ENCODE measurements at places on chromosomes 5 and 9.
A peak's percentile ranks its signal among the peaks of the same experiment; 100 is the strongest.

DNA sequence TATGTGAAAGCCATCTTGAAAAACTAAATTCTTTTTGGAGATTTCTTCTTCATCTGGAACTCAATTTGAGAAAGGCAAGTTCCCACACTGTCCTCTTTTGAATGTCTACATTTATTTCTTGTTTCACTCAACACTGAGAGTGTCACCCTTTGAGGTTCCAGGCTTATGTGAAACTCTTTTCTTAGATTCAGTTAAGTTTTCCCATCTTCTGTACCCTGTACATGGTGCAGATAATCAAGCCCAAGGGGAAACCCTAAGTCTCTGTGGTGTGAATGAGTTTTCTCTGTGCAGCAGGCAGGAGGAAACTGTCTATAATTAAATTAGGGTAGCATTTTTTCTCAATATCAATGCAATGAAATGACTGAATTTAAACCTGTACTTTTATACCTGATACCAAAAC lies 72.3 kb upstream of the PRLR start:
- no peaks in the 10 kb centered on the region for H3K4me1 ChIP-seq
- no peaks in the 10 kb centered on the region for H3K27me3 ChIP-seq
- H3K27ac ChIP-seq = no peak overlapping the region
- DNase-seq = no peak
- H3K4me3 ChIP-seq = no peak overlapping the region

GRCh38 chr5:10762776-10763500 lies 1.9 kb upstream of the DAP start:
- H3K4me1 ChIP-seq = peaks cover 26% of the 10 kb centered on the region
- DNase-seq = no peak
- H3K27me3 ChIP-seq = no peaks in the 10 kb centered on the region
- no peak overlapping the region for H3K4me3 ChIP-seq
- H3K36me3 ChIP-seq = no peaks in the 10 kb centered on the region

- H3K27me3 ChIP-seq = no peaks in the 10 kb centered on the region
- no peak overlapping the region for H3K4me3 ChIP-seq
- no peak overlapping the region for H3K27ac ChIP-seq
- DNase-seq = no peak
- H3K4me1 ChIP-seq = no peaks in the 10 kb centered on the region
- no peaks in the 10 kb centered on the region for H3K36me3 ChIP-seq
Measured at GRCh38 chr9:110340306-110340705, 2.6 kb upstream of the TXNDC8 start.

GRCh38 chr5:169521366-169521983 lies 62.1 kb upstream of the SPDL1 start:
- peak overlapping the region; percentile 55 for H3K4me3 ChIP-seq
- no peaks in the 10 kb centered on the region for H3K36me3 ChIP-seq
- no peak overlapping the region for H3K27ac ChIP-seq
- peaks cover 10% of the 10 kb centered on the region for H3K4me1 ChIP-seq

DNA sequence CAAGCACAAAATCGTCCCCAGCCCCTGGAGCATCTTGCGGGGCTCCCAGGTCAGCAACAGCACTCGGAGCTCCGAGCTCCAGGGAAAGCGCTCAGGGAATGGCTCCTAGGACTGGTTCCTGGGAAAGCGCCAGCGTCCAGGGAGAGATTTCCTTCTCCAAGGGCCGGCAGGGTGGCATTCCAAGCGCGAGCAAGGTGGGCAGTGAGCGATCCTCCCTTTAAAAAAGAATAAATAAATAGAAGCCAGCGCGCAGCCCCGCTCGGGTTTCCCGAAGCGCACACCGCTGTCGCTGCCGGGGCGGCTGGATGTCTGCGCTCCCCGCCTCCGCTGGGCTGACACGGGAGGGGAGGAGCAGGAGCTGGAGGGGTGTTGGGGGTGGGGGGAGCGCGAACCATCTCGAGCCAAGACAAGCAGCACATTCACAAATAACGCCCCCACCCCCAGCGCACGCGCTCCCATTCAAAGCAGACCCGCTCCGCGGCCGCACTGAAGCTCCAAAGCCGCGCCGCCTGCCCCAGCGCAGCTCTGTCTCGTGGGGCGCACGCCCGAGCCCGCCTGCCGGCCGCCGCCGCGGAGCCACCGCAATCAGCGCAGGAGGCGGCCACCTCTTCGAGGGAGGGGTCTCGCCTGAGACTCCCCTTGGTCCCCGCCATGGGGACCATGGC lies 327.4 kb downstream of the SH3GL2 start:
- H3K4me1 ChIP-seq = peaks cover 19% of the 10 kb centered on the region
- H3K27ac ChIP-seq = no peak overlapping the region
- peaks cover 71% of the 10 kb centered on the region for H3K27me3 ChIP-seq
- DNase-seq = no peak
- peak overlapping the region; percentile 60 for H3K4me3 ChIP-seq
- no peaks in the 10 kb centered on the region for H3K36me3 ChIP-seq

- H3K36me3 ChIP-seq = no peaks in the 10 kb centered on the region
- H3K27me3 ChIP-seq = no peaks in the 10 kb centered on the region
- no peak overlapping the region for H3K27ac ChIP-seq
- DNase-seq = no peak
- H3K4me3 ChIP-seq = no peak overlapping the region
- H3K4me1 ChIP-seq = no peaks in the 10 kb centered on the region
Measured at GRCh38 chr5:43422143-43422542, 10.0 kb upstream of the CCL28 start.

- H3K36me3 ChIP-seq = no peaks in the 10 kb centered on the region
- peaks cover 20% of the 10 kb centered on the region for H3K4me1 ChIP-seq
- peak overlapping the region; percentile 46 for H3K27ac ChIP-seq
- H3K27me3 ChIP-seq = no peaks in the 10 kb centered on the region
- peak overlapping the region; percentile 29 for H3K4me3 ChIP-seq
Measured at GRCh38 chr9:1979741-1980367, 35.3 kb upstream of the SMARCA2 start.

GRCh38 chr9:134782921-134783698 lies 97.5 kb upstream of the FCN2 start:
- no peak overlapping the region for H3K4me3 ChIP-seq
- no peaks in the 10 kb centered on the region for H3K27me3 ChIP-seq
- peaks cover 13% of the 10 kb centered on the region for H3K36me3 ChIP-seq
- peak overlapping the region; percentile 26 for H3K27ac ChIP-seq
- peaks cover 54% of the 10 kb centered on the region for H3K4me1 ChIP-seq

- no peak overlapping the region for H3K4me3 ChIP-seq
- peaks cover 67% of the 10 kb centered on the region for H3K36me3 ChIP-seq
- no peaks in the 10 kb centered on the region for H3K4me1 ChIP-seq
- H3K27me3 ChIP-seq = no peaks in the 10 kb centered on the region
- DNase-seq = no peak
- H3K27ac ChIP-seq = no peak overlapping the region
Measured at GRCh38 chr5:1325191-1325741, 19.6 kb downstream of the CLPTM1L start.

- no peak for DNase-seq
- H3K36me3 ChIP-seq = no peaks in the 10 kb centered on the region
- no peaks in the 10 kb centered on the region for H3K27me3 ChIP-seq
- peaks cover 76% of the 10 kb centered on the region for H3K4me1 ChIP-seq
Measured at GRCh38 chr5:132372127-132372526, 2.6 kb downstream of the SLC22A5 start.

DNA sequence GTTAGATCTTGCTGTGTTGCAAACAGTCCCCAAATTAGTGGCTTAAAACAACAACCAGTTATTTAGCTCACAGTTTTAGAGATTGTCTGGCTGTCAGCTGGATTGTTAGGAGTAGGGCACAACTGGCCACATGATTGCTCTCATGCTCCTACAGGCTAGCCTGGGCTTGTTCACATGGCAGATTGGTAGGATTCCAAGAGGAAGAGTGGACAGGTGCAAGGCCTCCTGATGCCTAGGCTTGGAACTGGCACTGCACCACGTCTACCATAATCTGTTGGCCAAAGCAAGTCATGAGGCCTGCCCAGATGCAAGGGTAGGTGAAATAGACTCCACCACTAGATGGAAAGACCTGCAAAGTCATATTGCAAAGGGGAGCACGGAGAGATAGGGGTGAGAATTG lies 76.4 kb downstream of the ACER2 start:
- no peak overlapping the region for H3K27ac ChIP-seq
- H3K27me3 ChIP-seq = peaks cover 5% of the 10 kb centered on the region
- H3K4me3 ChIP-seq = no peak overlapping the region
- no peaks in the 10 kb centered on the region for H3K4me1 ChIP-seq
- DNase-seq = no peak
- no peaks in the 10 kb centered on the region for H3K36me3 ChIP-seq

DNA sequence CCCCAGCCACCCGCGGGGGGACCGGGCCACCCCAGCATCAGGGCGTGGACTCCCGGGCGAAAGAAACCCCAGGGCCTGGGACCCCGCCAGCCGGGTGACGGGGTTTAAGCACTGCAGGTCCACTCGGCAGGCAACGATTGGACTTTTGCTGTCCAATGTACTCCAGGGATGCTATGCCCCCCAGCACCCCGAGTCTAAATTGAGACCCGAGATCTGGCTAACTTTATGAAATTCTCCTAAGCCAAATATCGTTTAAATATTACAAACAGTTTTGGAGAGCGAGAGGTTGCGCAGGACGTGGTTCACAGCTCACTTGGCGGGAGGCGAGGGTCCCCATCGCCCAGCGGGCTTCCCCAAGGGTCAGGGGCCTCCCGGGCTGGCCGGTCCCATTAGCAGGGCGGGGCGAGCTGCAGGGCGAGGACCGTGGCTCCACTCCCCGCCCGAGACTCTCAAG lies 384 bp upstream of the MRPS2 start:
- no peak for DNase-seq
- peak overlapping the region; percentile 92 for H3K27ac ChIP-seq
- peaks cover 31% of the 10 kb centered on the region for H3K36me3 ChIP-seq
- H3K4me3 ChIP-seq = peak overlapping the region; percentile 98
- no peaks in the 10 kb centered on the region for H3K27me3 ChIP-seq

DNA sequence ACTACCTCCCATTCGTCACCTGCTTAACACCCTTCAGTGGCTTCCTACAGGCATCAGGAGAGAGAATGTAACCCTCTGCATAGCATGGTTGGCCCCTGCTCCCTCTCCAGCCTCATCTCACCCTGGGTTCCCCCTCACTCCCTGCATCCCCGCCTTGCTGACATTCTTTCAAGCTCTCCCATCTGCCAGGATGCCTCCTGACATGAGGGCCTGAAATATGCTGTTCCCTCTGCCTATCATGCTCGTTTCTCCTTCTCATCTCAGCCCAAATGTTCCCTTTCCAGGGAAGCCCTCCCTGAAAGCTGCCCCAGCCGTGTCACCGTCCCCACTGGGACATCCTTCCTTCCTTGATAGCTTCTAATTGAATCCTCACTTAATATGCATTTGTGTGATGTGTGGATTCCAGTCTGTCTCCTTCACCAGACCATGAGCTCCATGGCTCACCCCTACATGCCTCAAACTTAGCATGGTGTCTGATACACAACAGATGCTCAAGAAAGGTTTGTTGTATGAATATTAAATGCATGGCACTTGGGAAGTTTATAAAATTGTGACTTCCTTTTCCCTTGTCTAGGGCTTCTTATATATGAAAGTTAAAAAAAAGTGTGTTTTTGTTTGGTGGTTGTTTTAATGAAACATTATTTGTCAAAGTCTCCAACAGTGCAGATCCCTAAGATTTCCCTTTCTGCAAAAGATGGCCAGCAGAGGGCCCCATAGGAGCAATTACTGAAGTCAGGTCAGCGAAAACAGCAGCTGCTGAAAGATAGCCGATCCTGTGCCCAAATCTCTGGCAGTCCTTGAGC lies 7.3 kb upstream of the C5orf58 start:
- H3K4me1 ChIP-seq = peaks cover 11% of the 10 kb centered on the region
- no peak overlapping the region for H3K27ac ChIP-seq
- DNase-seq = peak; percentile 64
- no peaks in the 10 kb centered on the region for H3K27me3 ChIP-seq
- H3K36me3 ChIP-seq = no peaks in the 10 kb centered on the region

GRCh38 chr5:152584103-152584502 lies 179.0 kb upstream of the NMUR2 start:
- no peaks in the 10 kb centered on the region for H3K4me1 ChIP-seq
- DNase-seq = no peak
- no peak overlapping the region for H3K4me3 ChIP-seq

DNA sequence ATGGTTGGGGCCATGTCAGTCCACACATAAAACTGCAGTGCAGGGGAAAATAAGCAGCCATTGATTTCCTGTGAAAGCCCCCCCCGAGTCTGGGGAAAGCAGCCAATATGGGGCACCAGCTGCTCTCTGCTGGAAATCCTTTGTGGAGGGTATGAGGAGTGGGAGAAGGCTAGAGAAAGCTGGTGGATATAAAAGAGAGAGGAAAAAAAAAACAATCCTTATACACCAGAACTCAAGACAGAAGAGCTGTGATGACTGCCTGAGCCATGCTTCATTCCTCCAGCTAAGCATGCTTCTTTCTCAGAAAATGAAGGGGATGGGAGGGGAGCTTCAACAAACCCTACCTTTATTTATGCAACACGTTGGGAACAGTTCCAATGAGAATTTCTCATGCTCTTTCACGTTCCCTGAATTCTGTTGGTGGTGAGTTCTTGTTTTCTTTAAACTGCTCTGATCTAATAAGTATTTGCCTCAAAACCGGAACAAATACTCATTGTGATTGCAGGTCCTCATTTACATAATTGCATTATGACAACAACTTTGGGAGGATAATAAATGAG lies 688.0 kb upstream of the SEMA6A start:
- no peak overlapping the region for H3K27ac ChIP-seq
- H3K4me3 ChIP-seq = no peak overlapping the region
- H3K36me3 ChIP-seq = no peaks in the 10 kb centered on the region
- DNase-seq = no peak
- no peaks in the 10 kb centered on the region for H3K27me3 ChIP-seq
- no peaks in the 10 kb centered on the region for H3K4me1 ChIP-seq

- no peaks in the 10 kb centered on the region for H3K36me3 ChIP-seq
- H3K4me1 ChIP-seq = no peaks in the 10 kb centered on the region
- H3K4me3 ChIP-seq = no peak overlapping the region
- DNase-seq = no peak
- no peak overlapping the region for H3K27ac ChIP-seq
Measured at GRCh38 chr9:126198854-126199253, 127.8 kb upstream of the MVB12B start.

GRCh38 chr5:151151793-151152192 lies 5.8 kb downstream of the ANXA6 start:
- H3K27ac ChIP-seq = peak overlapping the region; percentile 65
- H3K36me3 ChIP-seq = peaks cover 12% of the 10 kb centered on the region
- no peak overlapping the region for H3K4me3 ChIP-seq

- H3K27me3 ChIP-seq = no peaks in the 10 kb centered on the region
- DNase-seq = peak; percentile 9
- H3K4me3 ChIP-seq = no peak overlapping the region
- peaks cover 6% of the 10 kb centered on the region for H3K4me1 ChIP-seq
- H3K27ac ChIP-seq = no peak overlapping the region
Measured at GRCh38 chr5:452978-453710, 10.2 kb downstream of the EXOC3 start.

DNA sequence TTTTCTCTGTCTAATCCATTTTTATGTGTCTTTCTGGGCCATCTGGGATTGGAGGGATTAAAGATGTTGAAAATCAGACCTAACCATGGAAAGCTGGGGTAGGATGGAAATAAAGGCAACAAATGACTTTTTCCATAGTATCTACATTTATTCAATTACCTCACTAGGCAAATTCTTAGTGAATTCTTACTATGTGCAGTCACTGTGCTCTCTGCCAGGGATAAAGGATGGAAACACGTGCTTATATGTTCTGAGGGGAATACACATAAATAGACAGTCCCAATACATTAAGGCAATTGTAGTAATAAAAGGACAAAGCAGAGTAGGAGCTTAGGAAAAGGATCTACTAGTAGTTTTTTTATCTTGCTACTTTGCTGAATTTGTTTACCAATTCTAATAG lies 214.2 kb downstream of the PRR16 start:
- no peaks in the 10 kb centered on the region for H3K4me1 ChIP-seq
- no peak overlapping the region for H3K4me3 ChIP-seq
- H3K27ac ChIP-seq = no peak overlapping the region
- H3K36me3 ChIP-seq = no peaks in the 10 kb centered on the region
- H3K27me3 ChIP-seq = no peaks in the 10 kb centered on the region
- DNase-seq = no peak
